Stimulated activated CD4-positive, alpha-beta T cell treated with anti-CD3 and anti-CD28 coated beads, Interleukin-15, amount 100 ng/mL, for 1 hour (primary cell): ENCODE measurements at places on chromosomes 12 and 14.

DNA sequence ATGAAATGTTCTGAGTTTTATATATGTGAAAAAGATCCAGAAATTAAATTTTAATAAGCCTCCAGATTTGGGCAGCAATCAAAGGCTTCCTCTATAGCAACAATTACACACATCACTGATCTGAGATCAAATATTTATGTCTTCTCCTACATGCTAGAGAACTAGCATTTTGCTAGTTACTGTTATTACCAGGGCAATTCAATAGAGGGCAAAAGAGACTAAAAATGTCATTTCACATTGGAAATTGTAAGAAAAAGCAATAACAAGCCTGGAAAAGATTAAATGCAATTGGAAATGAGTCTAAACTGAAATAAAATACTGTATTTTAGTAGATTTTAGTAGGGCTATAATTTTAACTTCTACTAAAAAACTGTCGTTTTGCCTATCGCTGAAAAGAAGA, 32.6 kb upstream of the ANO6 start:
- no peak for DNase-seq

DNA sequence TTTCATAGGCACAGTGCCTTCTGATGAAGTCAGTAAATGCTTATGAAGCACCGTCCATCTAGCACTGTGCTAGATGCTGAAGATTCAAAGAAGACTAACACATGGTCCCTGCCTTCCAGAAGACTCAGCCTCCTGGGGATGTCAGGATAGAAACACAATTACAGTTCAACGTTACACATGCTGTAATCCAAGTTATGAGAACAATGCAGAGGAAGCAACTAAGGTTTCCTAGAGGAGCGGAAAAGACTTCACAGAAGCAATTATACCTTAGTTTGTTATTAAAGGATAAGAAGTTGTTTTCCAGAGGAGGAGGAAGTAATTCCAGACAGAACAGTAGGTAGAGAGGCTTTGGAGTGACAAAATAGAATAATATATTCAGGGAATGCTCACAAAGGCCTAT, 66.9 kb upstream of the FGD4 start:
- DNase-seq, result no peak

- no peak for DNase-seq
These were observed 8.6 kb upstream of the SSTR1 start for GRCh38 chr14:38199076-38199475.

DNA sequence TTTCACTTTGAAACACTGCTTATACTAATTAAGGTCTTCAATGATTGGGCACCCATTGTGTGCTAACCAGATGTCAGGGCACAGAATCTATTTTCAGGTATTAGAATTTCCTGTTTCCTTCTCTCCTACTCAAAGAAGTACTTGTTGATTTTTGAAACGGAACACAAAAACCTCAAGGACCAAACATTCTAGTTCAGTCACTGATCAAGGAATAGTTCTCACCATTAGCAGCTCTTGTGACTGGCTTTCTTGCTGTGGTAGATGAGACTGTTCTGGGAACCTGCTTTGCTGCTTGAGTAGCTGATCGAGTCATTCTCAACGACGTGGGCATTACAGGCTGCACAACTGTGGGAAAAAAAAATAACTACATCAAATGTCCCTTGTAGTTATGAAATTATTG, 11.0 kb downstream of the DLGAP5 start:
- DNase-seq, result no peak

DNA sequence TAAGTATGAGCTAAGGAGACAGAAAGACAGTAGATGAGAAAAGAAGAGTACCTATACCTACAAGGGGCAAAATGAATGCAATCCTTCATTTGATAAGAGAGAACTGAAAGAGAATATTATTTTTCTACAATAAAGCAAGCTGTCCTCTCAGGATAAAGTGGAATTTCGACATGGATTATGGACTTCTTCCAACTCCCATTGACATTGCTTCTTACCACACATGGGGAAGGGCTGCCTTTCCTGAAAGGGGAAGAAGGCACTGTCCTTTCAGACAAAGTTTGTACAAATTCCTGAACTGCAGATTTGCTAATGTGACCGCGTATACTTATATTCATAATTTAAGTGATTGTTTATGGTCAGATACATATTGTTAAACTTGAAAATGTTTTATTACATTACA, 4.3 kb upstream of the HEBP1 start:
- DNase-seq, result no peak

- DNase-seq, result no peak
These were observed 112.0 kb downstream of the TSPAN8 start for GRCh38 chr12:71045781-71046180.

DNA sequence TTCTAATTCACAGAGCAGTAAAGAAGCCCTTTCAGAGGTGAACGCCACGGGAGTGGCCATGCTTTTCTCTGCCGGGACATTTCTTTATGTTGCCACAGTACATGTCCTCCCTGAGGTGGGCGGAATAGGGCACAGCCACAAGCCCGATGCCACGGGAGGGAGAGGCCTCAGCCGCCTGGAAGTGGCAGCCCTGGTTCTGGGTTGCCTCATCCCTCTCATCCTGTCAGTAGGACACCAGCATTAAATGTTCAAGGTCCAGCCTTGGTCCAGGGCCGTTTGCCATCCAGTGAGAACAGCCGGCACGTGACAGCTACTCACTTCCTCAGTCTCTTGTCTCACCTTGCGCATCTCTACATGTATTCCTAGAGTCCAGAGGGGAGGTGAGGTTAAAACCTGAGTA, 26.2 kb upstream of the PLEKHD1 start:
- DNase-seq, result no peak

- DNase-seq, result no peak
These were observed 378.0 kb downstream of the TMEM121 start for GRCh38 chr14:105904379-105904778.

DNA sequence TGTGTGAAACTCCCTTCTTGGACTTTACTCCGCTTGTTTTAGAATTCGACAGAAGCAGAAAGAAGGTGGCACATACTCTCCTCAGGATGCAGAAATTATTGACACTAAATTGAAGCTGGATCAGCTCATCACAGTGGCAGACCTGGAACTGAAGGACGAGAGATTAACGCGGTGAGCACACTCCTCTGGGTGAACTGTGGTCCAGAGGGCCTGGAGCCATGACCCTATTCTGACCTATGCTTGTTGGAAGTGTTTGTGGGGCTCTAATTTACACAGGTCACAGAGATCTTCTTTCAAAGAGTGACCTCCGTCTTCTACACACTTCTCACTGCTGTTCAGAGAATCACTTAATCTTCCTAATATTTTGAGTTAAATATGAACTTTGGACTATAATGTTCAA, 72.5 kb upstream of the MYF6 start:
- DNase-seq, result no peak

DNA sequence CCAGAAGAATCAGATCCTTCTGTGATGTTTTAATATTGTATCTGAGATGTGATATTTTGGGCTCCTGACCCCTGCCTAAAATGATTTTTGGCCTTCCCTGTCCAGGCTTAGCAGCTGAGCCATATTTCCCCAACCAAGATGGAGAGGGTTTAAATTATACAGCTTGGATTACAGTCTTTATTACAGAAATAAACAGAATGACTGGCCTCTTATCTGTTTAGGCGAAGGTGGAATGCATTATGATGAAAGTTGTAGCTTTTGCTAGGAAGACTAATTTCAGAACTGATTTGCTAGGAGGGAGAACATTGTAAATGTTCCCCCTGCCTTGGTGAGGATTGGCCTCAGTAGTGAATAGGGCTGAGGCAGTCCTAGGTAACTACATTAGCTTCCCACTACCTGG, 23.3 kb downstream of the BMAL2 start:
- no peak for DNase-seq

DNA sequence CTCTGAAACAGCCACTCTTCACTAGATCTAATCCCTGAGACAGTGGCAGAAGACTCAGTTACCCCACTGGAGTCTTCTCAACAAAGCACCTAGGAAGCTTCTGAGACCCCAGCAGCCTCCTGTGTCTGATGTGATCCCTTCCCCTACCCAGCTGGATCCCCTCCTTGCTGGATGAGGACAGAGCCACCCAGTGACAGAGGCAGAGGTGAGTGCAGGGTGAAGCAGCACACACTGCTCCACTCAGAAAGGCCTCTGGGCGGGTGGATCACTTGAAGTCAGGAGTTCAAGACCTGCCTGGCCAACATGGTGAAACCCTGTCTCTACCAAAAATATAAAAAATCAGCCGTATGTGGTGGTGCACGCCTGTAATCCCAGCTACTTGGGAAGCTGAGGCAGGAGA, 2.7 kb downstream of the SPRYD3 start:
- DNase-seq, result no peak

- no peak for DNase-seq
These were observed 53.6 kb downstream of the R3HDM2 start for GRCh38 chr12:57377103-57377840.

DNA sequence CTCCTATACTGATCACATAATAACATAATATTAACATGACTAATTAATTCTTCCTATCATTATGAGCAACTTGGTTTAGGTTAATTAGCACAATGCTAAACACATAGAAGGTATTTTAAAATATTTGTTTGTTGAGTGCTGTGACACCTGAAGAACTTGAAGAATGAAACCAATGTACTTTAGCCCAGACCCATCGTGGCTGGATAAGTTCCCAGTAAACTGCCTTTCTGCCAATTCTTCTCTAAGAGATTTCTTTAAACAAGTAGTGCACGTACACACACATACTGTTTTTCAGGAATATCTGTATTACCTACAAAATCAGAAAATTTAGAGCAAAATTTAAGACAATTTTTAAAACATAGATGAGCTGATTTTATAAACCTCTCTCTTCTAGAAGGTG, 207.4 kb upstream of the SSTR1 start:
- DNase-seq, result no peak

GRCh38 chr12:3061059-3061458, 16.1 kb upstream of the TSPAN9 start:
- DNase-seq, result no peak

- no peak for DNase-seq
These were observed 135.4 kb downstream of the TPH2 start for GRCh38 chr12:72074065-72074464.

GRCh38 chr14:91048676-91049075, 11.8 kb downstream of the RPS6KA5 start:
- no peak for DNase-seq

GRCh38 chr12:6432991-6433390, 11.8 kb upstream of the CD27 start:
- no peak for DNase-seq

GRCh38 chr12:175250-175649, 38.7 kb downstream of the SLC6A12 start:
- DNase-seq, result no peak

DNA sequence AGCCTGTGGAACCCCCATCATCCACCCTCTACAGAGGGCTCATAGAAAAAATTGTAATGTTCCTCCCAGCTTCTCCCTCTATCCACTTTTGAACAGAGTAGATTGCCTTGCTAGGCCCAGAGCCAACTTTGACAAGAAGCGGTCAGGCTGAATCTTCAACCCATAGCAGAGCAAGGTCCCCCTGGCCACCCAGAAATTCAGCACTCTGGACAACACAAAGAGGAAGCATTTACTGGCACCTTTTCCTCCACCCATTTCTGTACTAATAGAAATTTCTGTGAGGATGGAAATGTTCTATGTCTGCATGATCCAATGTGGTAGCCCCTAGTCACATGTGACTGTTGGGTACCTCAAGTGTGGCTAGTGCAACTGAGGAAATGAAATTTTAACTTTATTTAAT, 42.7 kb upstream of the OXA1L start:
- no peak for DNase-seq

DNA sequence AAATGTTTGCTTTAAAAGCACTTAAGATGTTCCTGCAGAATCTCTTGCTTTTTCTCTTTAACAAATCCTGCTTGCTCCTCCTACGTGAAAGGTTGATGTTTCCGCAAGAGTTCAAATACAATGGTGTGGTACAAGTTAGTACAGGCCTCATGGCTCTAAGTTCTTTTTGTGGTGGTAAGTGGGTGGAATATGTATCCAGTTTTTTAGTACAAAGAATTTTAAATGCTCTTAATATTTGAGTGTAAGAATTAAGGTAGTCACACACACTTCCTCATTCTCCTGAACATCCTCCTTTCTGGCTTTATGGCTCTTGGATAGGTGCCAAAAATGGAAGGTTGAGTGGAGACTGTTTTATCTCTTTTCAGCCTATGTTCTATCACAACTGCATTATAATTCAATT, 1.8 kb downstream of the OTOGL start:
- no peak for DNase-seq

DNA sequence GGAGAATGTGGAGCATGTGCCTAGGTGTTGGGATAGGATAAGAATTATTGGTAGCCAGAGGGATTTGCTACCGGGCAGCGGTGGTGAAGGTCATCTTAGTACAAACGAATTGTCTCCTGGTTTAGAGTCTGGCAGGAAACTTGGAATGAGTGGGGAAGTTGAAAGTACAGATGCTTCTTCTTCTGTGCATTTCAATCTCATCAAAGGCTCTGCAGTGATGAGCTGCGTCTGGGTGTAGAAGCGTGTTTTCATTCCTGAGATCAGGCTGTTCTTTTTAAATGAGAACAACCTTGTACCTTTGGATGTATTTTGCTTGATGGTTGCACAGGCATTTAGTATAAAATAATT, 2.1 kb downstream of the WNK1 start:
- DNase-seq, result no peak

GRCh38 chr14:64092940-64093339, 201.2 kb downstream of the ESR2 start:
- no peak for DNase-seq

GRCh38 chr14:80325112-80325511, 113.8 kb upstream of the DIO2 start:
- DNase-seq, result no peak

DNA sequence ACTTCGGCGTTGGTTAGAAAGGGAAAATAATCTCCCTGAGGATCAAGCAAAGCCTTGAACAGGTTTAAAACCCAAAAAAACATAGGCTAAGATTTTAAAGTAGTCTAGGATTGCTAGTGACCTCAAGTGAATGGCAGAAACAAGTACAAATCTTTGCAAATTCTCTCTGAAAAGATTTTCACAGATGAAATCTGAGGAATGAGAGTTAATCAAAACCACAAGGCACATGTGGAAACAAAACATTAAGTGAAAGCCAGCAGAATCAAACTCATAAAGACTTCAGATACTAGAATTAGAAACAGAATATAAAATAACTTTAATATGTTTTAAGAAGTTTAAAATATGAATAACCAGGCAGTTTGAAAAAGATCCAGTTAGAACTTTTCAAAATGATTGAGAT, 52.2 kb upstream of the CFL2 start:
- DNase-seq, result no peak

GRCh38 chr12:107663277-107663676, 22.3 kb upstream of the PWP1 start:
- DNase-seq, result no peak

- DNase-seq, result no peak
These were observed 10.5 kb upstream of the PRMT5 start for GRCh38 chr14:22939684-22940083.

GRCh38 chr14:29654901-29655550, 272.6 kb downstream of the PRKD1 start:
- DNase-seq, result no peak

GRCh38 chr12:80617733-80618132, 89.7 kb upstream of the MYF6 start:
- DNase-seq, result no peak

DNA sequence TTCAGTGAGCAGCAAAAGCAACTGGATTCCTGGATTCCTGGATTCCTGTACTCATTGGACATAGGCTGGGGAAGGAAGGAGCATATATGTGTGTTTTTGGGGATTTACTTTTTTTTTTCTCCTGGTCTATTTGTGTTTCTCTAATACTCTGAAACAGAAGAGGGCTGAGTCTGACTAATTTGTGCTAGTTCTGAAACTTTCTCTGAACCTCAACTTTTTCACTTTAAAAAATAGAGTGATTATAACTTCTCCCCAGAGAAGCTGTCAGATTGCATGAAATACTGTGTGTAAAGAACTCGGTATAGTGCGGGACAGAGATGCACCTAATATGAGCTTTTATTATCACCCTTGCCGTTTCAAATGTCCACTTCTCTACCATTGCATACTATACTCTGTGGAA, 529.5 kb downstream of the TMTC2 start:
- DNase-seq, result no peak
